ENCODE measurements at places on chromosomes 7 and 10.

- DNase-seq, result no peak
These were observed 76.2 kb upstream of the ICA1 start for GRCh38 chr7:8338206-8338605.

- DNase-seq, result peak; percentile 31
These were observed 43.4 kb downstream of the GLRX3 start for GRCh38 chr10:130179640-130180039.

DNA sequence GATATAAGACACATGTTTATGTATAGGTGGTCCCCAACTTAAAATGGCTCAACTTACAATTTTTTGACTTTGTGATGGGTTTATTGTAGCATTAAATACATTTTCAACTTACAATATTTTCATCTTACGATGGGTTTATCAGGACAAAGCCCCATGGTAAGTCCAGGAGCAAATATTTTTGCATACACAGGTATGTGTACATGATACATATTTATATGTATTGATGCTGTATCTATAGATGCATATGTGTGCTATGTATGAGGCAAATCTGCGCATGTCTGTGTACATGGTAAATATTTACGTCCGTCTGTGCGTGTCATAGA, 664 bp upstream of the UBE3C start:
- no peak for DNase-seq

DNA sequence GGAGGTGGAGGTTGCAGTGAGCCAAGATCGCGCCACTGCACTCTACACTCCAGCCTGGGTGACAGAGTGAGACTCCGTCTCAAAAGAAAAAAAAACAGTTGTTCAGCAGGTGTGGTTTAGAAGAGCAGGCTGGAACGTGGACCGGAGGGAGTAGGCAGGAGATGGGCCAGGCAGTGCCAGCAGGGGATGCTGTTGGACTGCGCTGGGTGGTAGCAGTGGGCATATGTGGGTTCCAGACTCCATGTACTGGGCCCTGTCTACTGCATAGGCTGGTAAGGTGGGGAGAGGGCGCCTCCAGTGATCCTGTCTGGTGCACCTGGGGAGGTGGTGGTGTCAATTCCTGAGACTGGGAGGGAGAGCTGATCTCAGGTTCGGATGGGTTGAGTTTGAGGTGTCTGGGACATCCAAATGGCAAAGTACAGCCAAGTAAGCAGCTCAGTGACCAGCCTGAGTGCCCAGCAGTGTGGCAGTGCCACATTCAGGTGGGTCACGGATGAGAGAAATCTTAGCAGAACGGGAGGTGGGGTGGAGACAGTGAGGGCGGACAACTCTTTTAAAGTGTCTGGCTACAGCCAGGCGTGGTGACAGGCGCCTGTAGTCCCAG, 25.9 kb downstream of the SFXN4 start:
- peak; percentile 54 for DNase-seq

- DNase-seq, result no peak
These were observed 3.7 kb downstream of the PLXNA4 start for GRCh38 chr7:132572526-132572925.

- DNase-seq, result peak; percentile 64
These were observed 31.6 kb upstream of the LEP start for GRCh38 chr7:128209229-128210035.

- DNase-seq, result no peak
These were observed 35.7 kb upstream of the FGL2 start for GRCh38 chr7:77235276-77235675.

GRCh38 chr7:361680-362401, 71.9 kb downstream of the FOXL3 start:
- no peak for DNase-seq

GRCh38 chr10:33800986-33801385, 466.5 kb upstream of the NRP1 start:
- DNase-seq, result no peak

GRCh38 chr10:71359364-71360046, 37.2 kb upstream of the CDH23 start:
- DNase-seq, result no peak

- no peak for DNase-seq
These were observed 169.6 kb downstream of the DIP2C start for GRCh38 chr10:519716-520401.

DNA sequence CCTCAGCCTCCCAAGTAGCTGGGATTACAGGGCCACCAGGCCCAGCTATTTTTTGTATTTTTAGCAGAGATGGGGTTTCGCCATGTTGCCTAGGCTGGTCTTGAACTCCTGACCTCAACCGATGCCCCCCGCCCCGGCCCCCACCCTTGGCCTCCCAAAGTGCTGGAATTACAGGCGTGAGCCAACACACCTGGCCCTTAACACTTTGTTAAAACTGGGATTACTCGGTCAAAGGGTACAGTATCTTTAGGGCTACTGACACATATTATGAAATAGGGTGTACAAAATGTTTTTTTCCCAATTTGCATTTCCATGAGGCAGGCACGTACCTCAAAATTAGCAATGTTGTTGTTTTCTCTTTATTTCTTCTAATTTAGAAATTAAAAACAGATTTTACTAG, 11.5 kb downstream of the NUDT5 start:
- no peak for DNase-seq

- DNase-seq, result no peak
These were observed 860.9 kb downstream of the XPNPEP1 start for GRCh38 chr10:109062371-109062770.

- DNase-seq, result no peak
These were observed 50.9 kb downstream of the ICA1 start for GRCh38 chr7:8210845-8211724.

GRCh38 chr7:55574051-55574717, 1.9 kb upstream of the VOPP1 start:
- DNase-seq, result peak; percentile 26

- DNase-seq, result no peak
These were observed 5.4 kb downstream of the PON2 start for GRCh38 chr7:95429241-95429990.

DNA sequence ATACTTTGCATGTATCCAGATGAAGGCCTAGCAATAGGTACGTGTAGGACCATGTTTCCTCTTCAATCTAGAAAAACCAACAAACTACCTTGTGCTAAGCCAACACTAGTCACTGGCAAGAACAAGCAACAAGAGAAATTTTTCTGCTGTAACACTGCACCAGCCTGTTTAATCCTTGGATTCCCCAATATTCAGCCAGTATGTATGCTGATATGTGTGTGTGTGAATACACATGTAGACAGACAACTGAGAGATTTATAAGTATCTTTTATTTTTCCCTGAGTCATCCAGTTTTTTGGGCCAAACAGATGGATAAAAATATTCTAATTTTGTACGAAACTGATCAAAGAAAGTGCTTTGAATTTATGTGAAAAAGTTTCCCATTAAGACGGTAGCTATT, 26.2 kb downstream of the GLI3 start:
- no peak for DNase-seq

GRCh38 chr10:98338318-98338717, 70.3 kb upstream of the LOXL4 start:
- DNase-seq, result no peak

GRCh38 chr10:45239642-45240041, 75.8 kb downstream of the OR13A1 start:
- DNase-seq, result no peak

- DNase-seq, result no peak
These were observed 694 bp upstream of the WASL start for GRCh38 chr7:123749537-123749857.

GRCh38 chr7:44121761-44122420, 1.5 kb downstream of the POLD2 start:
- DNase-seq, result no peak

DNA sequence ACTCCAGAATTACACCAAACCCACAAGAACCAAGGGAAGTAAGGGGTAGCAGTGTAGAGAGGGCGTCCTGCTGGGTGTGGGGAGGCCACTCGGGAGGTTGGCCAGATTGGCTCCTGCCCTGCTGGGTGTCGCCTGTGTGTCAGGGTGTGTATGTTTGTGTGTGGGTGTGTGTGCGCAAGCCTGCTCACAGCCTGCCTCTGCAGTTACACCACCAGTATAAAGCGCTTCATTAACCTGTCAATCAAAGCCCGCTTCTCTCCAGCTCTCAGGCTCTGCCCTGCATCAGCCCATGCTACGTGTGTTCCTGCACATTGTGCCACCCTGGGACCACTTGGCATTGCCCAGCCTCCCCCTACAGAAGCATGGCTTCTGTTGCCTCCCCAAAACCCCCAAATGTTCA, 83.3 kb upstream of the PAX2 start:
- DNase-seq, result no peak

DNA sequence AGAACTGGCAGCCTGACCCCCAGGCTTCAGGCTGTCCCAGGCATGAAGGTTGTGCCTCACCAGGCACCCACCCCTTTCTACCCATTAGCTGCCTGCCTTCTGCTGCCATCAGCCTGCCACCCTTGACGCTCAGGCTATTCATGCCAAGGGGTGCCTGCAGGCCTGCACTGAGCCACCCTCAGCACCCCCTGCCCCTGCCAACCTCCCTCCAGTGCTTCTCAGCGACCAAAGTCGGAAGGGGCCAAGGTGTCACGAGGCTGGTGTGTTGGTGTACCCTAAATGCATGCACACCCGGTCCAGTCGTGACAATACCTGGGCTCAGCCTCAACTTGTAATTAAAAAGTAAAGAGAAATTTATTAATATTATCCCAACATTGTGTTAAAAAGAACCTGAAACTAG, 422.7 kb downstream of the ARL4A start:
- no peak for DNase-seq

GRCh38 chr10:103926722-103927319, 8.8 kb upstream of the STN1 start:
- DNase-seq, result no peak

GRCh38 chr10:87598700-87599099, 61.0 kb upstream of the PAPSS2 start:
- no peak for DNase-seq

DNA sequence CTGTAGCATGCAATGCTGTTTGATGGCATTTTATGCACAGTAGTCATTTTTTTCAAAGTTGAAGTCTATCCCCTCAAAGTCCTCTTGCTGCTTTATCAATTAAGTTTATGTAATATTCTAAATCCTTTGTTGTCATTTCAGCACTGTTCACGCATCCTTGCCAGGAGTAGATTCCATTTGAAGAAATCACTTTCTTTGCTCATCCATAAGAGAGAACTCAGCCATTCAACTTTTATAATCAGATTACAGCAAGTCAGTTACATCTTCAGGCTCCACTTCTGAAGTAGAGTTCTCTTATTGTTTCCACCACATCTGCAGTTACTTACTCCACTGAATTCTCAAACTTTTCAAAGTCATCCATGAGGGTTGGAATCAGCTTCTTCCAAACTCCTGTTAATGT, 32.3 kb downstream of the SDHAF3 start:
- DNase-seq, result no peak

GRCh38 chr7:123635551-123636359, 19.9 kb upstream of the LMOD2 start:
- DNase-seq, result no peak

- no peak for DNase-seq
These were observed 856.4 kb downstream of the LRMDA start for GRCh38 chr10:76287856-76288255.

GRCh38 chr7:130721486-130722277, 12.3 kb downstream of the KLF14 start:
- no peak for DNase-seq

DNA sequence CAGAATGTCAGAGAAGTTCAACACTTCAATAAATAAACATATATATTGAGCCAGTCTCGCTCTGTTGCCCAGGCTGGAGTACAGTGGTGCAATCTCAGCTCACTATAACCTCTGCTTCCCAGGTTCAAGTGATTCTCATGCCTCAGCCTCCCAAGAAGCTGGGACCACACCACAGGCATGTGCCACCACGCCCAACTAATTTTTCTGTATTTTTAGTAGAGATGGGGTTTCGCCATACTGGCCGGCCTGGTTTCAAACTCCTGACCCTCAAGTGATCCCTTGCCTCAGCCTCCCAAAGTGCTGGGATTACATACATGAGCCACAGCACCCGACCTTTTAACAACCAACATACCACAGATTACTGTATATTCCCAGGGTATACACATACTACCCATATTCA, 134.2 kb downstream of the JMJD1C start:
- DNase-seq, result no peak

DNA sequence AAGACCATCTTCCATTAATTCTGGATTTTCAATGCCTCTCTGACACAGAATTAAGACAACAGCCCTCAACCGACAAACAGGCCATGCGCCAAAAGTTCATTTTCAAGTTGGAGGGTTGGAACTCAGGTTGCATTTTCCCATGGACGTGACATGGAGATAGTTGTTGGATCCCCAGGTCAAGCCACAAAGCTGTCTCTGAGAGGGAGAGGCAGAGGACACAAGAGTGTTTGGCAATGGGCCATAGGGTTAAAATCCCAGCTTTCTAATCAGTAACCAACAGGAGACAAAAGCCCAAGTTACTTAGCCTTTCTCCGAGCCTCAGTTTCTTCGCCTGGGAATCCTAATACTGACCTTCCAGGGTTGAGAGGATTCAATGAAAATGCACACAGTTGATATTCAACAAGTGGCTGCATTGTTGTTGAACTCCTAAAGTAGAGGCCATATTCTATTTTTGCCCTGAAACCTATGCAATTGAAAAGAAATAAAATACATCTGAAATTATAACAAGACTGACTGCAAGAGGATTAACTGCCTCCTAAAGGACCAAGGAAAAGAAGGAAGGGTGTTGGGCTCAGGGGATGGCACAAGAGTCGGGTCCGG, 44.3 kb downstream of the SORBS1 start:
- no peak for DNase-seq

GRCh38 chr7:134327896-134328295, 11.2 kb upstream of the SLC35B4 start:
- peak; percentile 44 for DNase-seq

- no peak for DNase-seq
These were observed 311.9 kb upstream of the HGF start for GRCh38 chr7:82081644-82082224.

GRCh38 chr7:42192066-42192465, 44.9 kb downstream of the GLI3 start:
- no peak for DNase-seq

- no peak for DNase-seq
These were observed 183.6 kb upstream of the DGKB start for GRCh38 chr7:15086131-15086611.

DNA sequence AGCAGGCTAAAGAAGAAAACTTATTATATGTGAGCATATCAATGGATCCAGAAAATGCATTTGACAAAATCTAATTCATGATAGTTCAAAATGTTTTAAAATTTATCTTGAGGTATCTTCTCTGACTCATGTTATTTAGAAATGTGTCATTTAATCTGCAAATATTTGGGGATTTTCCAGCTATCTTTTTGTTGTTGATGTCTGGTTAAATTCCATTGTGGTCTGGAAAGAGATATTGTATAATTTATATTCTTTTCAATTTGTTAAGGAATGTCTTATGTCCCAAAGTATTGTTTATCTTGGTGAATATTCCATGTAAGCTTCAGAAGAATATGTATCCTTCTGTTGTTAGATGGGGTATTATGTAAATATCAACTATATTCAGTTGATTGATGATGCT, 942.5 kb downstream of the KCNMA1 start:
- no peak for DNase-seq

- no peak for DNase-seq
These were observed 1.3 kb downstream of the TFPI2 start for GRCh38 chr7:93889261-93889660.

DNA sequence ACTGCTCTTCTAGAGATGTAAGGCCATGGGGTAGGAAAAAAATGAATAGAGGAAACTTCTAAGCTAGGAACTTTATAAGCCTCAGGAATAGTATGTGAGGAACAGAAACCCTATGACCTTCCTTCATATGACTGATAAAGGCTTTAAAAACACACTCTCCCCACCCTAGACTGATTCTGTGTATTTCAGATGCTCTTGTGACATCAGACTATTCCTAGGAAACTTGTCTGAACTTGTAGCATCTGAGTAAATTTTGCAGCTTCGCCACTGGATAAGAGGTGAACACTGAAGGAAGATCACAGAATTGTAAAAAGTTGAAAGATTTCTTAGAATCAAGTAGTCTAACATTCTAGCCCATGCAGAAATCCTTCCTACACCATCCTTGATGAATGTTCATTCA, 31.0 kb upstream of the CBLL1 start:
- no peak for DNase-seq
